ENCODE measurements at places on chromosomes 12 and 14.

- DNase-seq: no peak
Measured at GRCh38 chr12:113747017-113747416, 219.1 kb downstream of the RBM19 start.

- peak; percentile 66 for DNase-seq
Measured at GRCh38 chr12:24948757-24949722, at the start of gene BCAT1. Gene BCAT1, minus strand, starts transcription at chr12:24949101. Its CDS starts 169 bp downstream, at chr12:24948932.

DNA sequence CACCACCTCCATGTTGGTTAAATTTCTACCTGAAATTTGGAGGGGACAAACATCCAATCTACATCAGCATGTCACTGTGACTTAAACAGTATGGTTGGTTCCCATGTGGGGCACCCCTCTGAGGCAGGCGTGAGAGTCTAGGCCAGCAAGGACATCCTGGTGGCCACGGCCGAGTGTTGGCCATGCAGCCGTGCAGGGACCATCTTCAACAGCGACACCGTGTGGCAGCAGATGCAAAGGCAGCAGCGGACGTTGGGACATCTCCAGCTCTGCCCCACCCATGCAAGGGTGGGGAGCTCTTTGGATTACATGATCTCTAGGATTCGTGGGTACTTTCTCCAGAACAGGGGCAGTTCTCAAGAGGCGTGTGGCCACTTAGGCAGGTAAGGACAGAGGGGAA lies 49.8 kb downstream of the NOC4L start:
- no peak for DNase-seq

- peak; percentile 1 for DNase-seq
Measured at GRCh38 chr14:99122521-99123125, 149.4 kb downstream of the BCL11B start.

- DNase-seq: no peak
Measured at GRCh38 chr12:88243982-88244381, 101.9 kb downstream of the TMTC3 start.

DNA sequence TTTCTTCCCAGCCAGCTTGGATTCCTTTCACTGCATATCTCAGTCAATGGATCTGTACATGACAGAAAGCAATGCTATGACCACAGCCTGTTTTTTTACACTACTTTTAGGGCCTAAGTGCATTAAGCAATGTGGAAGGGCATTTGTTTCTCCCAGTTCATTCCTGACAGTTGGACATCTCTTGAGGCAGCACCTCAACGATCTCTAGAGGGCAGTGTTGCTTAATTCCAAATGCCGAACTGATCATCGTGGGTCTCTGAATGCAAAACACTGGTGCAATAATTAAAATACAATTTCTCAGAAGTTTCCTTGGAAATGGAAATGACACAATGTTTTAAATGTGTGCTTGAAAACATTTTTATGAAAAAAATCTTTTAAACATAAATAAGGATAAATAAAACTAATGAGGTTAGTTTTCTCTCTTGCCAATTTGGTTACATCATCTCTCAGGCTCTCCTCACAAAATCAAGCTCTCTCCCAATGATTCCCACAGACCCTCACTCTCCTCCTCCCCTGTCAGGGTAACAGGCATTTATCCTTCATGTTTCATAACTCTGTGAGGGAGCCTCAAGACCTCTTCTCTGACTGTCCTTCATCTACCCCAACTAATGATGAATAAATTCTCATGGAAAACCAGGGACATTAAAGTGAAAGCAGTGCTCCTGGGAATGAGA lies 192.4 kb upstream of the SLC16A7 start:
- DNase-seq: peak; percentile 41

DNA sequence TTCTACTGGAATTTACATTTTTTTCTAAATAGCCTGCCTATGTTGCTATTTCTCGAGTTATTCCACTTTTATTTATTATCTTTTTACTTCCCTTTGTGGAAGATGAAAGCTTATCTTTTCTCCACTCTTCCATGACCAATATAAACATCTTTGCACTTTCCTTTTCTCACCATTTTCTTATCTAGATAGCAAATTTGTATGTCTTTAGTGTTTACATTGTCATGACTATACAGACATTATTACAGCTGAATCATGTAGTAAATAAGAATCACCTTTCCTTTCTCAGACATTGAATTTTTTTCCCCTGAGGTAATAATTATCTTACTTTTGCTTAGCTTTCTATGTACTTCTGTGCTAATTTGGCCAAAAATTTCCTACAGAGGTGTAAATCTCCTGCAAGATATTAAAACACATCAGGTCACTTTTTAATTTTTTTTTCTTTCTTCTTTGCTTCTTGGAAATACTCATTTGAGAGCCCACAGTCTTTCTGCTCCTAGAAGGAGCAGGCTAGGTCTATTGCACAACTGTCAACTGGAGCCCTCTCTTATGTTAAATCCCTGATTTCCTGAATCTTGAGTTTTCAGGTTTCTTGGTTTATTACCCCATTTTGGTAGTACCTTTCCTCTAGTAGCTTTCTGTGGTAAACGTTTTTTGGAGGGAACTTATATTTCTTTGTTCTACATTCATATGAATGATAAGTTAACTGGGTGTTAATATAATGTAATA lies 109.0 kb upstream of the ATP2B1 start:
- no peak for DNase-seq

All from heart right ventricle (tissue), 16 donors.